ENCODE measurements at places on chromosomes 16 and 17.

DNA sequence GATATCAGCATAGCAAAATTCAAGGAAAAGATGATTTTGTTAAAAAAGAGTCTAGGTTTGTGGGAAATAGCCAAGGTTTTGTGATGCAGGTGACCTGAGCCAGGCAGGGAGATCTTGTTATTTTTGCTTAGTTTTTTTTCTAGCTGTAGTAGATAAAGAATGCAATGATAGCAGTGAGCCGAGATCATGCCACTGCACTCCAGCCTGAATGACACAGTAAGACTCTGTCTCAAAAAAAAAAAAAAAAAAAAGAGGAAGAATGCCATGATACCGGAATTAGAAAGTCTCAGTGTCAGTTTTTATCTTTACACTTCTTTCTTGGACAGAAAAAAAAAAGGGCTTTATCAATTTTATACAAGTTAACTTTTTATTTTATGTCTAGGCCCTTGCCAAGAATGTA lies 27.5 kb downstream of the TMEM238L start:
- DNase-seq, result peak; percentile 57

DNA sequence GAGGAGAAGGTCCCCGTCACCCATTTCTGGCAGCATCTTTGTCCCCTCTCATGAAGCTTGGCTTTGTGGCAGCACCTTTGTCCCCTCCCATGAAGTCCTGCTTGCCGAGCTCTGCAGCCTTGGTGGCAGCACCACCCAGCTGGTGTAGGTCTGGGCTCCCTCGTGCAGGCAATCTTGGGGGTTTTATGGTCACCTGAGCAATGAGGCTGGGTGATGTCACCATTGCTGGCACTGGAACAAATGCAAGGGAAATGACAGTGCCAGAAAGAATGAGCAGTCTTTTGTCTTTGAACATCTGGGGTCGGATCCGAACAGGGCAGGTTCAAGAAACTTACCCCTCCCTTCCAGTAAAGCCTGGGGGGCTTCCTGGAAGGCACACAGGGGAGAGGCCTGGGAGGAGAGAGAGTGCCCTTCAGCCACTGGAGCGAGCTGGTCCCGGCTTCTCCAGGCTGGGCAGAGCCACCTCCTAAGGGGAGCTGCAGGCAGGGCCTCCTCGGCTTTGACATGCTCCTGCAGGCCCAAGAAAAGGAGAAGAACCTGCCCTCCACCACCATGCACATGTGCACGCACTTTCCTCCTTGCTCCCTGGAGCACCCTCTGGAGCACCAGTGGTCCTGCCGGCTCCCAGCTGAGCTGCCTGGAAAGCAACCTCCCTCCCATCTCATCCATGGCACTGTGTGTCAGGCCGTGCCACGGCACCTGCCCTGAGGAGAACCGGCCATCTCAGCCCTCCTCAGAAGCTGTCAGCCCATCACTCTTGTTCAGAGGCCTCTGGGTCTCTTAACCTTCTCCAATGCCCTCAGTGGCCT lies 16.0 kb downstream of the BTBD17 start:
- no peak for DNase-seq

DNA sequence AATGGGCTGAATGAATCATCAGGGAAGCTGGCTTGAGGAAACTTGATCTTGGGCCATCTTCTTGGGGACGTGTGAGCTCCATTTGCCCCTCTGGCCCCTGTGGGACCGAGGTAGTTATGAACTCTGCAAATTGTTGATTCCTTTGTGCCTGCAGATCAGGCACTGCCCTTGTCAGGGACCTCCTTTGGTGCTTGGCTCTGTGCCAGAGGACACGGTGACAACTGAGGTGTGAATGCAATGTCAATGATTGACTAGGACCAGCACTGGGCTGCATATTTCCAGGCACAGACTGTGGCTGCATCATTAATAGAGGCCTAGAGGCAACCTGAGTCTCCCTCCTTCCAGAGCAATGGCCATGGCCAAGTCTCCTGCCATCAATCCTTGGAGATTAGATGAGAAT lies 23.8 kb downstream of the PDILT start:
- no peak for DNase-seq

GRCh38 chr16:11669380-11670146 lies 1.3 kb downstream of the SNN start:
- peak; percentile 84 for DNase-seq

DNA sequence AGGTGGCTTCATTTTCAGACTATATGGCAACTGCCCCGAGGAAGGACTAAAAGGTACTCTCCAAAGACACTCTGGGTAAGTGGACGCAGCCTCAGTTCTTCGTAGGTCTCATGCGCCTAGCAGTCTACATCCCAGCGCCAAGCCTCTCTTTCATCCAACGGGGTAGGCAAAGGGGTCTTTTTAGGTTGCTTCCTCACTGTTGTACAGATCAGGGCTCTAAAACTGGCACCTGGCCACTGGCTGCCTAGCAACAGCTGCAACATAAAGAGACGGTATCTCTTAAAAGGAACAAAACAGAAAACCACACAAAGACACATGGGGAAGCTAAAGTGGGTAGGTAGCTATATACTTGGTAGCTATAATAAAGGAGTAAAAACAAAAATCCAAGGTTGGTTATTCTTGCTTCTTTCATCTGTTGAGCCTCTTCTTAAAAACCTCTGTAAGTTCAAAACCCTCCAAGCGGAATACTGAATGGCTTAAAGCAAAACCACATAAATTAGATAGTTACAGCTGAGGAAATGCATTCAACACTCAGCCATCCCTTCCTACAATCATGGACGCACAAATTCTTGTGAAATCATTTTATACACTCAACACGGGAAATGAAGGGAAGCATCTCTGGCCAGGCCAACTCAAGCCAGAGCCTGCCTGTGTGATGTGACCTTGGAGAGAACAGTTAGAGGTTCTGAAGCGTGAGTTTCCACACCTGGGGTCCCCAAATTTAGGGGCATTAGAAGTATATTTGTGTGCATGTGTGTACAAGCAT lies 22.7 kb downstream of the CYTH1 start:
- peak; percentile 71 for DNase-seq

DNA sequence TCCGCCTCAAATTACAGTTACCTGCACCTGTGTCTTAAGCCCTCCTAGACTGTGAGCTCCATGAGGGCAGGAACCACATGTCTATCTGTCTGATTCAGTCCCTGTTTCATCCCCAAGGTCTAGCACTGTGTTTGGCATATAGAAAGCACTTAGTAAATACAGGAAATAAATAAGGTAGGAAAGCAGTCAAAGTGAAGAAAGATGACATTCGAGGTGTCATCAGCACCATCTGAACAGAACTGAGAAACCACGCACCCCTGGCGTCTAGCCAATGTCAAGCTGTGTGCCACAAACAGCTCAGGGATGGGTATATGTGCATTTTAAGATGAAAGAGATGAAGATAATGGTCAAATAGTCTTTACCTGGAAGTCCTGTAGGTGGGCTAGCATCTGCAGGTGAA lies 79.6 kb upstream of the ATP2A3 start:
- peak; percentile 10 for DNase-seq

DNA sequence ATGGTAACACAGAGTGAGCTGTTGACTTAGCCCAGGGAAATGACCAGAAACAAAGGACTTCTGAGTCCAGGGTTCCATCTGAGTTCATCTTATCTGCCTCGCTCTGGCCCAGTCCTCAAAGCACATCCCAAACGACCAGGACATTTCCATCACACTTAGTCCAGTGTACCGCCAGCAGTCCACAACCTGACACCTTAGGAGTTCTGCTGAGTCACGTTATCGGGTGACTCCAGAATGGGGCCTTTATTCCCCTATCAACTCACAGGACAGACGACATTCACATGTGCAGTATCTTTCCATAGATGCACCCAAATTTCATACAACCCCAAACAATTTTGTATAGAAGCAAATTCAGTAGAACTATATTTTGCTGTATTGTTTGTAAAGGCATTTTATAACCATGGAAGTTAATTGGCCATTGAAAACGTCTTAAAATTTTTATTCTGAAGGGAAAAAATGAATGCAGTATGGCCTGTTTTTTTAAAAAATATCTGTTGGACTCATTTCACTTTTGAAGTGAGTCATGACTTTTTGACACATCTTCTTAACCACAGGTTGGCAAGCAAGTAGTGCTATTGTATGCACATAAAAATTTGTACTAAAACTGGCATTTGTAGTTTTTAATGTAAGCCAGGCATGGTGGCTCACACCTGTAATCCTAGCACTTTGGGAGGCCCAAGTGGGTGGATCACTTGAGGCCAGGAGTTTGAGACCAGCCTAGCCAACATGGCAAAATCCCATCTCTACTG lies 46.3 kb downstream of the ZNF18 start:
- DNase-seq, result no peak

- no peak for DNase-seq
These were observed 2.2 kb downstream of the CARMIL2 start for GRCh38 chr16:67647111-67647651.

GRCh38 chr17:50118076-50118827 lies 11.7 kb downstream of the SAMD14 start:
- DNase-seq, result no peak

- peak; percentile 18 for DNase-seq
These were observed 35.5 kb downstream of the PIPOX start for GRCh38 chr17:29078183-29079045.

DNA sequence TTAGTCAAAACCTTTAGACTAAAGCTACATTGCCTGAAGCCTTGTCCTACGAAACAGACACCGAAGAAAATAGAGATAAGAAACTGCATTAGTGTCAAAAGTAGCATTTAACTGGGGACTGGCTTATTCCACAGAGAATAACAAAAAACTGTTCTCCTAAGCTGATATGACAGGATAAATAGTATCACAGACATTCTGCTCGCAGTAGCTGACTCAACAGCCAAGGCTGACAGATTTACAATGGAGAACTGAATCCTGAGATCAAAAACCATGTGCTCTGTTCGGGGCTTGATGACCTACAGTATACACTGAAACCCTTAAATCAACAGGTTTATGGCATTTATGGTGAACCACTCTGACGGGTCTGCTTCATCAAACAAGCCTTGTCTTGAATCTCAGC lies 25.5 kb downstream of the ADAMTS18 start:
- peak; percentile 88 for DNase-seq

DNA sequence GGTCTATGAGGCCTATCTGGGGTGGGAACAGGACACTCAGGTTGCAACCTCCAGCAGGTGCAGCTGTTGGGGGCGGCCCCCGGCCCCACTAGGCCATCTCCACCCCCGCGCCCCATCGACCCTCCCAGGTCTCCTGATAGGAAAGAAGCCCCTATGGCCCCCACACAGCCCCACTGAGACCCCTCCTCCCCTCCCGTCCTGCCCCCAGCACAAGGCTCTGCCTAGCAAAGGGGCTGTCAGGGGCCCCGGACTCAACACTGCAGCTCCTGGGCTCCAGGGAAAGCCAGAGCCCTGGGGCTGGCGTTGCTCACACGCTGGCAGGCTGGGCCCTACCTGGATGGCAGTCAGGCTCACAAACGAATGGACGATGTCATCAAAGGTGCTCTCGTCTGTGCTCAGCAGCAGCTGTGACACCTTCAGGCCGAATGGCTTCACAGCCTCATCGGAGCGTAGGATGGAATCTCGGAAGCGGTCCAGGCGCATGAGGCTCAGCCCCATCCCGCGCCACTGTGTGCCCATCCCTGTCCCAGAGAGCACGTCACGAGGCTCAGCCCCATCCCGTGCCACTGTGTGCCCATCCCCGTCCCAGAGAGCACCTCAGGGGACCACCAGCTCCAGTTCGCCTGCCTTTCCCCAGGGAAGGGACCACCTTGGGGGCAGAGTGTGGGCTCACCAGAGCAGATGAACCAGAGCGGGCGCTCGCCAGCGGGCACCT lies 7.3 kb downstream of the FASN start:
- DNase-seq, result no peak

- DNase-seq, result no peak
These were observed 498.5 kb upstream of the ZFHX3 start for GRCh38 chr16:73546341-73546845.

DNA sequence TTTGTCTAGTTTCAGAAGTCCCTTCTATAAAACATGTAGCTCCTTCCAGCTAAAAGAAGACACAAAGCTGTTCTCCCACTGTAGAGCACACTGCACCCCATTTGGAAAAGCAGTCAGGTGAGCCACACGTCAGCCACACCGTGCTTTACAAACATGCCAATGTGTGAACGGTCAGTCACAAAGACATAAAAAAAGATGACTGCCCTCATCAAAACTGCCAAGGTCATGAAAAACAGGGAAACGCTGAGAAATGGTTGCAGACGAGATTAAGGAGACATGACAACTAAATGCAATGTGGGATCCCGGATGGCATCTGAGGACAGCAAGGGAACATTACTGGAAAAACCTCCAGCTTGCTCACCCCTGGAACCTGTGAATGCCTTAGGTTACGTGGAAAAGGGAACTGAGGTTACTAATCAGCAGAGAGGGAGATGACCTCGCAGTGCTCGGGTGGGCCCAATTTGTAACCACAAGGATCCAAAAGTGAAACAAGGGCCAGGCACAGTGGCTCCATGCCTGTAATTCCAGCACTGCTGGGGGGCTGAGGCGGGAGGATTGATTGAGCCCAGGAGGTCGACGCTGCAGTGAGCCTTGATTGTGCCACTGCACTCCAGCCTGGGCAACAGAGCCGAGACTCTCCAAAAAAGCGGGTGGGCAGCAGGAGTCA lies 8.1 kb downstream of the ANKRD11 start:
- no peak for DNase-seq

- no peak for DNase-seq
These were observed 1686.8 kb downstream of the TP53TG3F start for GRCh38 chr16:35146031-35146710.

GRCh38 chr16:19127674-19128131 lies 13.9 kb downstream of the ITPRIPL2 start:
- peak; percentile 84 for DNase-seq

DNA sequence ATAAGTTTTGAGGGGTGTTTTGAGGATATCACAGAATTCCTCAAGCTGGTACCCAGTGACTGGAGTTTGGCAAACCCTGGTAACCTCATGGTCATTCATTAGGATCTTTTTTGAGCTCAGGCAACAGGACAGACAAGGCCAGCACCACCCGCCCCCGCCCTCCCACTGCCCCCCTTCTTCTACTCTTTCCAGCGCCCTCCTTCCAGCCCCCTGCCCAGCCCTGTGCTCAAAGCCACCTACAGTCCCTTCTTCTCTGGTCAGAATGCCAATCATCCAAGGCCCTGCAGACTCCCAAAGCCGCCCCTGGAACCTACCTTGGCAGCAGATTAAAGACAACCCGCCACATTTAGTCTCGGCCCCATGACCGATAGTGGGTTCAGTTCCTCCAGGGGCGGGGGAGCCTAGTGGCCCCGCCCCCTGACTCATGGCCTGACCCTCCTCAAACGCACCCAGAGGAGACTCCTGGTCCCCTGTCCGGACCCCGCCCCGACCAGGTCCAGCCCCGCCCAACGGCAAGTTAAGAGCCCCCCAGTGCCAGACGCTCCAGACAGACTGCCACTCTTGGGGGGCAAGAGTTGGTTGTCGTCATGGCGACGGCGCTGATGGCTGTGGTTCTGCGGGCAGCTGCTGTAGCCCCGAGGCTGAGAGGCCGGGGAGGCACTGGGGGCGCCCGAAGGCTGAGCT lies at the start of gene NAGS:
NAGS (plus strand) TSS at position 546 of the 684 bp plus-strand sequence; CDS start at position 588, 42 bp downstream.
- DNase-seq, result no peak

- peak; percentile 45 for DNase-seq
These were observed 16.9 kb downstream of the DOC2B start for GRCh38 chr17:164303-165235.
